Nephron progenitor cell (in vitro differentiated cells): ENCODE measurements at places on chromosomes 11 and 22.
A peak's percentile ranks its signal among the peaks of the same experiment; 100 is the strongest.

DNA sequence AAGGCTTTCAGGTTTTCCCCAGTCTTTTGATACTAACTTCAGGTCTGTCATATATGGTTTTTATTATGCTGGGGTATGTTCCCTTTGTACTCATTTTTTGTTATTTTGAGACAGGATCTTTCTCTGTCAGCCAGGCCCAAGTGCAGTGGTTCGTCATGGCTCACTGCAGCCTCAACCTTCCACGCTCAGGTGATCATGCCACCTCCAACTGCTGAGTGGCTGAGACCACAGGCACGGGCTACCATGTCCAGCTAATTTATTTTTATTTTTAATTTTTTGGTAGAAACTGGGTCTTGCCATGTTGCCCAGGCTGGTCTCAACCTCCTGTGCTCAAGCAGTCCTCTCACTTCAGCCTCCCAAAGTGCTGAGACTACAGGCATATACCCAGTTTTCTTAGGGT is 50.6 kb upstream of the PDGFD start:
- H3K27ac ChIP-seq: no peak overlapping the region
- H3K4me3 ChIP-seq: no peak overlapping the region
- no peaks in the 10 kb centered on the region for H3K4me1 ChIP-seq
- DNase-seq: no peak
- no peaks in the 10 kb centered on the region for H3K27me3 ChIP-seq
- H3K36me3 ChIP-seq: no peaks in the 10 kb centered on the region

GRCh38 chr11:36027731-36028130 is 83.9 kb downstream of the LDLRAD3 start:
- no peak overlapping the region for H3K27ac ChIP-seq
- H3K36me3 ChIP-seq: peaks cover 32% of the 10 kb centered on the region
- H3K27me3 ChIP-seq: no peaks in the 10 kb centered on the region
- no peak for DNase-seq

- peaks cover 14% of the 10 kb centered on the region for H3K27me3 ChIP-seq
- no peak overlapping the region for H3K27ac ChIP-seq
- peaks cover 7% of the 10 kb centered on the region for H3K4me1 ChIP-seq
- no peak overlapping the region for H3K4me3 ChIP-seq
Measured at GRCh38 chr11:132056689-132057088, 686.3 kb downstream of the NTM start.

GRCh38 chr22:24054356-24054755 is 43.3 kb downstream of the CABIN1 start:
- peaks cover 71% of the 10 kb centered on the region for H3K36me3 ChIP-seq
- H3K4me3 ChIP-seq: no peak overlapping the region
- H3K4me1 ChIP-seq: no peaks in the 10 kb centered on the region
- H3K27ac ChIP-seq: peak overlapping the region; percentile 70
- DNase-seq: no peak

- no peaks in the 10 kb centered on the region for H3K36me3 ChIP-seq
- no peak for DNase-seq
- H3K27ac ChIP-seq: no peak overlapping the region
- H3K27me3 ChIP-seq: peaks cover 53% of the 10 kb centered on the region
- H3K4me1 ChIP-seq: peaks cover 11% of the 10 kb centered on the region
Measured at GRCh38 chr11:113626736-113627135, 79.4 kb downstream of the TMPRSS5 start.

DNA sequence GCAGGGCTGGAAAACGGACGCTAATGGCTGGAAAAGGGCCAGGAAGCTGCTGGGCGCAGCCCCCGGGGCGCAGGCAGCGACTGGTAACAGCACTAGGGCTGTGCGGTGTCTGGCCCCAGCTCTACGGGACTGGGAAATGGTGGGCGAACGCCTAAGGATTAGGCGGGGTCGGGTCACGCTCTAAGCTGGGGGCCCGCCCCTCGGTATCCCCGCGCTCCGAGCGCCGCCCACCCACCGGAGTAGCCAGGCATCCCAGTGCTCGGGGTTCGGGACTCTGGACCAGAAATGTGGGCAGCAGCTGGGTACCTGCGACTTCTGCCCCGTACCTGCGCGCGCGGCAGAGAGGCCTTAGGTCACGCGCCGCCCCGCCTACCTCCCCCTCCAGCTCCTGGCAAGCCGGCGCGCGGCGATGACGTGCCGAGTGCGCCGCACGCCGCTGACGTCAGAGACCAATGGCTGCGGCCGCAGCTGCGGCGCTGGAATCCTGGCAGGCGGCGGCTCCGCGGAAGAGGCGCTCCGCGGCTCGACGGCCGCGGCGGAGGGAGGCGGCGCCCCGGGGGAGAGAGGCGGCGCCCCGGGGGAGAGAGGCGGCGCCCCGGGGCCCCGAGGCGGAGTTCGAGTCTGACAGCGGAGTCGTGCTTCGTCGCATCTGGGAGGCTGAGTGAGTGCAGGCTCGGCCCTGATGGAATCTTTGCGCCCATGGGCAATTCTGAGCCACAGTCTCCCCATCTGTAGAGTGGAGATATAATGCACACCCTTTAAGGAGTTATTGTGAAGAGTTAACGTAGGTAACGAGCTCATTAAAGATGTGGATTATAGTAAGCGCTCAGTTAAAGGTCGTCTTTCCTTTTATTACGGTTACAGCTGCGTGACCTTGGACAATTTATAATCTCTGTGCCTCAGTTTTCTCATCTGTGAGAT is at the start of the genes HPS4 and SRRD:
TSS of gene HPS4 (minus strand) at position 345 of the 921 bp plus-strand sequence. CDS start 2,021 bp downstream, outside the sequence.
TSS of gene SRRD (plus strand) at position 439 of the 921 bp plus-strand sequence. CDS start at position 453, 14 bp downstream.
- peak; percentile 95 for DNase-seq
- peak within 1 kb of the TSS; percentile 96 for H3K4me3 ChIP-seq
- H3K27me3 ChIP-seq: no peaks in the 10 kb centered on the region
- H3K36me3 ChIP-seq: peaks cover 4% of the 10 kb centered on the region
- H3K27ac ChIP-seq: peak within 1 kb of the TSS; percentile 99
- H3K4me1 ChIP-seq: peaks cover 67% of the 10 kb centered on the region

GRCh38 chr11:33827206-33827605 is 52.9 kb upstream of the FBXO3 start:
- no peak for DNase-seq
- no peaks in the 10 kb centered on the region for H3K36me3 ChIP-seq
- H3K4me3 ChIP-seq: no peak overlapping the region

GRCh38 chr11:111417011-111417765 is 38.1 kb upstream of the POU2AF1 start:
- DNase-seq: no peak
- H3K27me3 ChIP-seq: peaks cover 13% of the 10 kb centered on the region
- H3K4me3 ChIP-seq: peak overlapping the region; percentile 15
- H3K4me1 ChIP-seq: peaks cover 37% of the 10 kb centered on the region

GRCh38 chr11:69013009-69013951 is at the start of gene MRGPRF:
Gene MRGPRF, minus strand, starts transcription at chr11:69013246. Its CDS starts 3,345 bp downstream, at chr11:69009901.
- H3K36me3 ChIP-seq: no peaks in the 10 kb centered on the region
- peaks cover 38% of the 10 kb centered on the region for H3K27me3 ChIP-seq
- peak; percentile 33 for DNase-seq

DNA sequence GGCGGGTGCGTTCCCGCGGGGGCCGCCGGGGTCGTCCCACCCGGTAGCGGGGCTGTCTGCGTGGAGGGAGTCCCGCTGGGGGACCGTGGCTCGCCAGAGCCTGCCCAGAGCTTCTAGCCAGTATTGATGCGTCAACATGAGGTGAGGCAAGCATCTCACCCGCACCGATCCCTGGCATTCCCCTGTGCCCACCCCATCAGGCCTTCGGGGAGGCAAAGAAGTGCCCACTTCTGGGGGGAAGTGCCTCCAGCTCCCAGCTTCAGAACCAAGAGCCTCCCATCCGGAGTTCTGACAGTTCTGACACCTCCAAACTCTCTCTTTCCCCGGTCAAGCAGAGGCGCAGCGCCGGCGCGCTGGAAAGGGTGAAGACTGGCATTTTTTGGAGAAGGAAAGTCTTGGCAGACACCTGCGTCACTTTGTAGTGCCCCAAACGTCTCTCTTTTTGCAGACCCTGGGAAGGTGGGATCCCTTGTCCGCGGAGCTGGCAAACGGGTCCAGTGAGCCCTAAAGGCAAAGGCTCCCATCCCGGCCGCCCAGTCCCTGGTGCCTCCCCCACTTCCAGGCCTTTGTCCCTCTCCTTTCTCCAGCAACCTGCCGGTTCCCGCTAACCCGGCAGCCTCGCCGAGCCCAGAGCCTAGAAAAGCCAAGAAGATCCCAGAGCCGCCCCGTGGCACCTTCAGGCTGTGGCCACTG is 3.2 kb upstream of the PAX6 start:
- no peak overlapping the region for H3K4me3 ChIP-seq
- no peak overlapping the region for H3K27ac ChIP-seq
- peaks cover 43% of the 10 kb centered on the region for H3K4me1 ChIP-seq
- peak; percentile 30 for DNase-seq
- no peaks in the 10 kb centered on the region for H3K36me3 ChIP-seq

- peaks cover 14% of the 10 kb centered on the region for H3K4me1 ChIP-seq
- no peak overlapping the region for H3K4me3 ChIP-seq
- H3K27me3 ChIP-seq: peaks cover 16% of the 10 kb centered on the region
- H3K27ac ChIP-seq: no peak overlapping the region
- no peak for DNase-seq
Measured at GRCh38 chr11:35531246-35531645, 5.8 kb upstream of the PAMR1 start.

DNA sequence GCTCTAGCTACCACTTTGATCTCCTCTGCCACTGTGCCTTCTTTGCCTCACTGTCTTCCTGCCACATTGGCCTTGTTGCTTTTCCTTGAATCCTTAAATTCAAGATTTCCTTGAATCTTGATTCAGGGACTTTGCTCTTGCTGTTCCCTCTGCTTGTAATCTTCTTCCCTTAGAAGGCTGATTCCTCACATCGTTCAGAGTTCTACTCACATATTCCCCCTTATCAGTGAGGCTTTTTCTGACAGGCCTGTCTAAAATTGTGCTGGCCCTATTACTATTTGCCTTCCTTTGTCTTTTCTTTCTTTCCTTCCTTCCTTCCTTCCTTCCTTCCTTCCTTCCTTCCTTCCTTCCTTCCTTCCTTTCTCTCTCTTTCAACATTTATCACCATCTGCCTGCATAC is 206.9 kb upstream of the CCDC90B start:
- H3K27me3 ChIP-seq: no peaks in the 10 kb centered on the region
- no peaks in the 10 kb centered on the region for H3K36me3 ChIP-seq
- H3K27ac ChIP-seq: no peak overlapping the region

GRCh38 chr11:123216249-123216648 is 21.2 kb upstream of the CLMP start:
- no peak overlapping the region for H3K27ac ChIP-seq
- DNase-seq: no peak
